WTC11 (cell line): ENCODE measurements at places on chromosomes 2 and 18. TPM values are rescaled to one million over a fixed set of nuclear protein-coding genes. Genes with fewer than 3 reads are reported as not detected.
A peak's percentile ranks its signal among the peaks of the same experiment; 100 is the strongest.

- H3K27me3 ChIP-seq = peaks cover 2% of the 10 kb centered on the region; the same call in 1 of the 2 replicates
- no peak overlapping the region for H3K4me3 ChIP-seq
- no peaks in the 10 kb centered on the region for H3K36me3 ChIP-seq
- H3K27ac ChIP-seq = no peak overlapping the region
Measured at GRCh38 chr18:79604205-79604912, 75.2 kb upstream of the CTDP1 start.

GRCh38 chr2:208112969-208113368 is 11.4 kb downstream of the CRYGD start:
- peaks cover 35% of the 10 kb centered on the region for H3K4me1 ChIP-seq
- peak; percentile 72 for DNase-seq
- peak overlapping the region; percentile 91 for H3K27ac ChIP-seq
- no peaks in the 10 kb centered on the region for H3K27me3 ChIP-seq

DNA sequence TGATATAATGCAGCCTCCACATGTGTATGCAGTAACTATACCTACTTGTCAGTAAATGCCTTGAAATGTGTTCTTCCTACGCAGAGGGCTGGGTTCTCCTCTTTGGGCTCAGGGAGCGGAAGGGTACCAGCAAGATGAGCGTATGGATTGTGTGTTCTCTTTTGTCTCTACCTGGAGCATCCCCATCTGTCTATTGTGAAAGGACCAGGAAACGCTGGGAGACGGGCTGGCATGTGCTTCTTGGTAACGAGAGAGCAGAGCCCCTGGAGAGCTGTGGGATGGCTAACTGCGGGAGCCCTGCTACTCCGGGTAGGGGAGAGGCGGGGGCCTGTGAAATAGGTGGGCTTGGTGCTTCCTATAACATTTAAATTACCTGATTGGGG is 80.9 kb downstream of the BCL2 start:
- no peak overlapping the region for H3K4me3 ChIP-seq
- no peaks in the 10 kb centered on the region for H3K36me3 ChIP-seq
- DNase-seq = peak; percentile 22
- no peaks in the 10 kb centered on the region for H3K27me3 ChIP-seq
- no peak overlapping the region; the same call in 1 of the 2 replicates for H3K27ac ChIP-seq

GRCh38 chr2:45459860-45460259 is 151.2 kb downstream of the SRBD1 start:
- no peaks in the 10 kb centered on the region for H3K27me3 ChIP-seq
- no peak for DNase-seq
- H3K36me3 ChIP-seq = peaks cover 4% of the 10 kb centered on the region
- H3K4me1 ChIP-seq = peaks cover 46% of the 10 kb centered on the region

Gene FEV
- not detected in 3 replicates for total RNA-seq

Gene HOXD9
- not detected in 3 replicates for total RNA-seq

Gene PROC
- total RNA-seq = 0.30 to 0.59 TPM (median 0.39 TPM) in 3 replicates
